Memory B cell (primary cell): ENCODE measurements at places on chromosomes 6 and 20.

DNA sequence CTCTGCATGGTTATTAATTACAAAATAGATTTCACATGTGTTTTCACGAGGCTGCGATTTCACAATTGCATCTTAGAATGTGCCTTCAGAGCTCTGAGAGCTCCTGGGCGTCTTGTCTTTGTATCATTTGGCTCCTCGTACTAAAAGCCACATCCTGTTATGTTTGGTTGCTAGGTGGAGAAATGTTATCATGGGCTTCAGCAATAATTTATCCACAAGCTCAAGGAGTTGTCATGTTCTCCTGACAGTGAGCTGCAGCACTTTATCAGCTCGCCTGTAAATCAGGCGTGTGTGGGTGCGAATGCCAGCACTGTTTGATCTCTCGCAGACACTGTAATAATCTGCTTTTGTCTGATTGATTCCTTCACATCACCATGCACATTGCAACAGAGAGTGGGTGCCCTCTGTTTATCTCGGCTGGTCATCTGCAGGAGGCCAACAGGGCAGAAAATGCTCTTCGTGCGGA is 218.6 kb upstream of the ZFP64 start:
- DNase-seq, result no peak

DNA sequence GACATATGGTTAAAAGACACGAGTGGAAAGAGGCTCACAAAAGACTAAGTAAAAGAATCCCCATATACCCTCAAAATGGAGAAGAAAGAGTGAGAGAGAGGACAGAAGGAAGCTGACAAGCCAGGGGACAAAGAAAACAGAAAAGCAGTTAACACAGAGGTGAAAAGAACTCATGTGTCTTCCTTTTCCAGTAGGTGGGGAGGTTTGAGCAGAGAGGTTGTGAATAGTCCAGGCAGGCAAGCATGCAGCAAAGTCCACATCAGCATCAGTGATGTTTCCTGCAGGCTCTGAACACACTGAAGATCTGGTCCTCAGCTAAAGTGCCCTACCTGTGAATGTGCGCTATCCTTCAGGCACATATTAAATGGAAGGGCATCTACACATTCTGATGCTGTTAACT is 196.5 kb upstream of the IRAK1BP1 start:
- no peak for DNase-seq

DNA sequence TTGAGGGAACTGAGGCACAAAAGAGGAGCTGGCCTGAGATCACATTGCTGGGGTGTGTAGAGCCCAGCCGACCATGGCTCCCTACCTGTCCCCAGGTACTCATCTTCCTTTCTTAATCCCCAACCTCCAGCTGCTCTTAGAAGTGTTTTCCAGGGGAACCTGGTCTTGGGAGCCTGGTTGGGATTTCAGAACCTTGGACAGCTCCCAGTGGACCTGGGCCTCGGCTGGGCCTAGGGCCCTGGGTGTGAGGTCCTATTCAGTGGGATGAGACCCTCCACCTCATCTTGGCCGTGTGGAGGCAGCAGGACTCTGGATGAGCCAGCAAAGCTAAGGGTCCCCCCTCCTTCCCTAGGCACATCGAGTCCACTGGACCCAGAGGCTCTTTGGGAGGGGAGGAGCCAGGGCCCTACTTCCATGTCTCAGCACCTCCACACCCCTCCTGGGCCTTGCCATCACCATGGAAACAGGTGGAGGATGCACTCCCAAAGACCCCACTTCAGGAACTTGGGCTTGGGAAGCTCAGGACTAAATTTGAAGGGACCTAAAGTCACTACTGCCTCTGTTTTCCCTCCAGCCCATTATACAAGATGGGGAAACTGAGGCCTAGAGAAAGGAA is 38.5 kb downstream of the DLGAP4 start:
- no peak for DNase-seq

DNA sequence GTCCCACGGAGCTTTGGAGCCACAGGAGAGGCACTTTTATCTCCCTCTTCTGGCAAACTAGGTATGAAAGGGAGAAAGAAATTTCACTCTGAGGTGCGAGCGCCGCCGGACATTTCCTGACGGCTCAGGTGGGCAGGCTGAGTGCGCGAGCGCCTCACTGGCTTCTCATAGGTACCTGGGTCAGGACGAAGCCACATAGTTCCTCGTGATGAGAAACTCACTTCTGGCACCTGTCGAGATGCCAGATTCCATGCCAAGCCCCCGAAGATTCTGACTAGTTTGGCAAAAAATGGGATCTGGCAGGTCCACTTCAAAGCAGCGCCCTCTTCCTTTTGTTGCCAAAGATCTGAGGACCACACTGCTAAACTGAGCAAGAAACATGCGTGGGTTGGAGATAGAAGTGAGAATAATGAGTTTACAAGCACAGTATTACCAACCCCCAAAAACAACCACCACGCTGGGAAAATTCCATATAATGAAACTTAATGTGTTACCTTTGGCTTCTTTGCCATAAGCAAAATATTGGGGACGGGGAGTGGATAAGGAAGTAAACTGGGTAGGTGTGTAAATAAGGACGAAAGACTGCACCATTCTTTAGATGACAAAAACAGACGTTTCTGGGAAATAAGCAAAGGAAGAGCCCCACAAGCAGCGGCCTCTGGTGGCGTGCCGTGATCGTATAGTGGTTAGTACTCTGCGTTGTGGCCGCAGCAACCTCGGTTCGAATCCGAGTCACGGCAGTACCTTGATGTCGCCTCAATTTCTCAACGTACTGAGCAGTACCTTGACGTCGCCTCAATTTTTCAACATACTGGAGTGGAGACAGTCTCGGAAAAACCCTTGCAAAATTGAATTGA is 89.8 kb upstream of the PRSS16 start:
- DNase-seq, result peak; percentile 78

DNA sequence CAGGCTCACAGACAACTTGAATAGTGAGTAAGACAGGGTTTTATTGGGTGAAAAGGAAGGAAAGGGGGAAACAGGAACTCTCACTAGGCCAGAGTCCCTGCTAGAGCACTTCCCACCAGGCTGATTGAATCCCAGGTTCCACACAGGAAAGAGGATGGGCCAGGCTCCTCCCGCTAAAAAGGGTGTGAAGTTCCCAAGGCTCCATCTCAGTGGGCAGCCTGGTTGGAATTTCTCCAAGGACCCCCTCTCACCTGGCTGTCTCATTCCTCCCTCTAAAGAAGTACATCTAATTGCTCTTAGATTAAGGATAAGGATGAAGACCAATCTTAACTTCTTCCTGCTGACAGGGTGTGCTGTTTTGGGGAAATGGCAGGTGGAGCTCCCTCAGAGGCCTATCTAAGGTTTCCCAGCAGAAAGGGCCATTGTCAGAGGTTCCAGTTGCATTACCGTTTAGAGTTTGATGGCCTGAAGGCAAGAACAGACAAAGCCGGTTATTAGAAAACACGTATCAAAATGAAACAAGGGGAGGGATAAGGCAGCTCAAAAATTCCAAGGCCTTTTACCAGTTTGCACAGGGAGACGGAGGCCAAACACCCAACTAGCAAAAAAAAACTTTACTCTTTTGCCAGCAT is 21.5 kb downstream of the COL19A1 start:
- no peak for DNase-seq

GRCh38 chr6:45036103-45036502 is 292.0 kb upstream of the RUNX2 start:
- DNase-seq, result no peak

DNA sequence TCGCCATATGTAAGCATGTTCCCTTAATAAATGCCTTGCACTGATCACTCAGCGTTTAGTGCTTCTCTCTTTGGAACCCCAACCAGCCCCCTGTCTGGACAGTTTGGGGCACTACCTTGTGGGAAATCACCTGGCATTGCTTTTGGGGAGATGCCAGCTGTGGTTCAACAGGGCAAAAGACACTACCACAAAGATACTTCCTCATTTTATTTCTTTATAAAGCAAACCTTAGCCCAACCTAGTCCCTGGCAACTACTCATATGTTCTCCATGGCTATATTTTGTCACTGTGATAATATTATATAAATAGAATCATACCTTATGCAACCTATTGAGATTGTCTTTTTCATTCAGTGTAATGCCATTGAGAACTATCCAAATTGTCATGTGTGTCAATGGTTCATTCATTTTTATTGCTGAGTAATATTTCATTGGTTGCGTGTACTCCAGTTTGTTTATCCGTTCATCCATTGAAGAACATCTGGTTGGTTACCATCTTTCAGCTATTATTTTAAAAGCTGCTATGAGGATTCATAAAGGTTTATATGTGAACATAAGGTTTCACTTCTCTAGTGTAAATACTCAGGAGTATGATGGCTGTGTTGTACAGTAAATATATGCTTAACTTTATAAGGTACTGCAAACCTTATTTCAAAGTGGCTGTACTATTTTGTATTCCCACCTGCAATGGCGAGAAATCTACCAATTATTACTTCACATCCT is 114.8 kb downstream of the MOXD1 start:
- DNase-seq, result peak; percentile 62

GRCh38 chr6:9412951-9413559 is 977.7 kb upstream of the SLC35B3 start:
- no peak for DNase-seq

DNA sequence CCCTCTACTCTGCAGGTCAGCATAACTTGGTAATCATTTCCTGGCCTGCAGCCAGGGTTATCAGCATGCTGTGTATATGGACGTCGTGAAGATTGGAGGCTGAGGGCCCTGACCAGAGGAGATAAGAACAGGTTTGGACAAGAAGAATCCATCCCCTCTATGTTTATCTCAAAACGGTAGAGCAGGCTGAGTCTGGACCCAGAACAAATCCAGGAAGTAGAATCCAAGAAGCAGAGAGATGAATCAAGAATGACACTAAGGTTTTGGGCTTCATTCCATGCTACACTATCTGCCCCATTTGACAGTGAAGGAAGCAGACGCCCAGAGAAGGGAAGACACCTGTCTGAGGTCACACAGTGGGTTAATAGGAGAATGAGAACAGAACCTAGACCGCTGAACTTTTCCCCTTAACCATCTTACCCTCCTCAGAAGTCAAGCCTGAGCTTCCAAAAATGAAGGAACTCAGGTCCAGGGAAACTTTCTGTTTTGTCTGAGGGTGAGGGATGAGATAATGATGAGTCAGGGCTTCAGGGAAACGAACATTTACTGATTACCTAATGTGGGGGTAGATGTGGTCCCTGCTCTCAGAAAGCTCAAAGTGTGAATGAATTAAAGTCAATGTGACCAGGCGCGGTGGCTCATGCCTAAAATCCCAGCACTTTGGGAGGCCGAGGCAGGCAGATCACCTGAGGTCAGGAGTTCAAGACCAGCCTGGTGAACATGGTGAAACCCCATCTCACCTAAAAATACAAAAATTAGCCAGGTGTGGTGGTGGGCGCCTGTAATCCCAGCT is 9.4 kb upstream of the COMMD7 start:
- DNase-seq, result no peak

DNA sequence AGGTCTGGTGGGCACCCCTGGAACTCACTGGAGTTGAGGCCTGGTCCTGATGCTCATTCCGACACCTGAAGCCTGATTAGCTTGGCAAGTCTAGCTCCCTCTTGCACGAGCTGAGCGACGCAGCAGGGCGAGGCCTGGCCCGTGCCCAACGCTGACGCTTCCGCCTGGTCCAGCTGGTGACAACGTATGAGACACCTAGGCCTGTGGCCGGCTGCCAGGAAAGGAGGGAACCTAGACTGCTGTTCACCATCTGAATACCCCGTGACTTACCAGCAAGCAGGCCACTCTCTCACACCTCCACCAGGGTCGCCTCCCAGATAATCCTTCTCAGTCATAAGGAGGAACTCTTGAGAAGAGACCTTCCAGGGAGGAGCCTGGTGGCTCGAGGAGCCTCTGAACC is 24.5 kb downstream of the YTHDF1 start:
- no peak for DNase-seq

DNA sequence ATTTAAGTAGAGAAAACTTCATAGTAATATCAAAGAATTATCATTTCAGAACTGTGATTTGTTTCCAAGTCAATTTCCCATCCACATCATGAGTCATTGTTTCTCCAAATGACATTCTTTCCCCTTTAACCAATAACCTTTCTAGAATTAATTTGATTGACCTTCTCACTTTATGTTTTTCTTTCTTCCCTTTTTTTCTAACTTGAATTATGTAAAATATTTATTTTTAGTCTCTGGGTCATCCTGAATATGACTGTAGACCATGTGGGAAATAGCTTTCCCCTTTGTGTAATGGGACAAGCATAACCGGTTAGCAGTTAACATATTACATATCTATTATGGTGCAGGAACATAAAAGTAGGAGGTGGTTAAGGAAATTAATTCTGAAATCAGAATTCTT is 291.1 kb downstream of the GJA1 start:
- no peak for DNase-seq

- DNase-seq, result no peak
These were observed 110.2 kb upstream of the ZNF184 start for GRCh38 chr6:27582928-27583725.

DNA sequence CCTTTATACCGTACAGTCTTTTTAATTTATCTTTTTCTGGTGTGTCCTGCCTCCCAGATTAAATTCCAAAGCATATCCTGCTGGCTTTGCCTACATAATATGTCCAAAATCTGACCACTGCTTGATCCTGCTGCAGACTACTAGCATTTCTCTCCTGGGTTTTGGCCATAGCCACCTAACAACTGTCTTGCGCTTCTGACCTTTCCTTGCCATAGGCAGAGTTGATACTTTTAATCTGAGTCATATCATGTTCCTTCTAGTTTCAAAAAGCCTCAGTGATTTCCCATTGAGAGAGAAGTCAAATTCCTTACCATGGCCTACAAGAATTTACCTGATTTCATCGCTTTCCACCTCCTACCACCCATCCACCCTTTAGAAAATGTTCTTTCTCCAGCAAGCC is 104.8 kb downstream of the BCKDHB start:
- DNase-seq, result no peak

GRCh38 chr6:162014069-162014811 is 713.3 kb downstream of the PRKN start:
- no peak for DNase-seq

DNA sequence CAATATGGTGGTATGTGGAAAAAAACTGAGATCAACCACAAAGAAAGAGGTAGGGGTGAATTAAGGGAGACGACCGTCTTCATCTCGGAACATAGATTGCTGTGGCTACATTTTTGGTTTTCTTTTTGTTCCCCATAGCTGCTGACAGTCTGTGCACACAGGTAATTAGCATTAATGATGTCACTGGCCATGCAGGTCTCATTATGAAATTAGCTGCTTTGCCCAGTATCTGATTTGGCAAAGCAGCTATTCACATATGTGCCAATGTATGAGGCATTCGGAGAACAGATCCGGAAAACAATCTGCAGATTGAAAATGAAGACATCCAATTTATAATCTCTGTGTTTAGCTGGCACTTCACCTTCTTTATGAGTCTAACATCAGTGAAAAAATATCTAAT is 13.1 kb downstream of the NOX3 start:
- DNase-seq, result no peak

- DNase-seq, result no peak
These were observed 32.8 kb upstream of the POPDC3 start for GRCh38 chr6:105212587-105212986.

DNA sequence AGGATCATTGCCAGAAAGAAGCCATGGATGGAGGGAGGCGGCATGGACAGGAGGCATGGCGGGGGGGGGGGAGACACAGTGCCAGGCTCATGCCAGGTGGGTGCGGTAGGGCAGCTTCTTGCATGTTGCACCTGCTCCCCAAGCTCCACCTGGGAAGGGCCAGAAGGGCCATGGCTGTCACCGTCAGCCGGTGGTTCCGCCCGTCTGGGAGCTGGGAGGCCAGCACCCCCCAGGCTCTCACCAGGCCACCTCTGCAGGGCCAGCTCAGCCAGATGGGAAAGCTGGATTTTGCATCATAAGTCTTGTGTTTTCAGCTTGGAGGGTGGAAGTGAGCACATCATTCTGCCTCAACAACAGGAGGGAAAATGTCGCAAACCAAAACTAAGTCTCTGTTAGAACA is 404.7 kb downstream of the TAF4 start:
- no peak for DNase-seq
